ENCODE measurements at places on chromosomes 16 and 17.

- no peak for DNase-seq
These were observed 179.1 kb downstream of the TOX3 start for GRCh38 chr16:52367821-52368220.

DNA sequence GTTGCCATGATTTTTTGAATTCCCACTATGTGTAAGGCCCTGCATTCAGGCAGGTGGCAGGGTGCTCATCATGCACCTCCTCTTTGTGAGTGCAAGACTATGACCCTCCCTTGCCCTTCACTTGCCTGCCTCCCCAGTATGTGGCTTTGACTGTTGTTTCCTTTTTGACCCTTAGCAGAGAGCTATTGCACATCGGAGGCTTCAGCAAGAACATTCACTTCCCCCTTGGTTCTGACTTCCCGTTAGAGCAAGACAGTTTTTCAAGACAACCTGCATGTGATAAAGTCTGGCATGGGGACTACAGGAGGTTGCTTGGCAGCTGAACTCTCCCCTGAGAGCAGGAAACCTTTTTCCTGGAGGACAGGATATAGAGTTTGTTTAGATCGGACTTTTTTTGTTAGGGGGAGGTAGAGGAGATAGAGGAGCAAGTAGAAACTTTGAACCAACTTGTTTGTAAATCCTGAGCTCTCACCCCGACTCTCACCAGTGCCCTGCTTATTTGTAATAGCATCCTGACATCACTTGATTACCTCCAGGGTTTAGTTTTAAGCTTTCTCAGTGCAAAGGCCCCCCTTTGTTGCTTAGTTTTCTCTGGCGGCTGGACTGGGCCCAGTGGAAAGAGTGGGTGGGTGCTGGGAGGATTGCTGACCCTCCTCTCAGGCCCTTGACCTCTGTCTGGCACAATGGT lies 34.3 kb downstream of the LIMD2 start:
- DNase-seq, result no peak

- peak; percentile 55 for DNase-seq
These were observed at the start of gene YBX2 for GRCh38 chr17:7294614-7295153. TSS of gene YBX2 (minus strand) at chr17:7294639. CDS start at chr17:7294500, 139 bp downstream.

DNA sequence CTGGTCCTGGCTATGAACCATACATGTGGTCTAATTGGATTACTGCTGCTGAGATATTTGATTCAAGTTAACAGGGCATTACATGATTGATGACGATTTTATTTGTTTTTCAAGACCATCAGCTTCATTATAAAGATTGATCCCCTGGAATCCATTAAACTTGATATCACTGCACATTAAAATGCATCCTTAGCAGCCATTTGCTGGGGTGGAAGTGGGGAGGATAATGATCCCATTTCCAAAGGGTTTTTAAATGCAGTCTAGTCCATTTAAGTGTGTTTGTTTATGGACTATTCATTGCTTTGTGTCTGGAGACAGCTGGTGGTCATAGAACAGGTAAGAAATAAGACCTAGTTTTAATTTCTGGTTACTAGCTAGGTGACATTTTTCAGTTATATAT lies 40.9 kb downstream of the ADAMTS18 start:
- no peak for DNase-seq

- no peak for DNase-seq
These were observed 75.3 kb upstream of the TBC1D3K start for GRCh38 chr17:37848690-37849616.

GRCh38 chr16:48057048-48057447 lies 98.7 kb downstream of the ABCC12 start:
- DNase-seq, result no peak

GRCh38 chr17:62801553-62802114 lies 6.5 kb downstream of the MARCHF10 start:
- no peak for DNase-seq

DNA sequence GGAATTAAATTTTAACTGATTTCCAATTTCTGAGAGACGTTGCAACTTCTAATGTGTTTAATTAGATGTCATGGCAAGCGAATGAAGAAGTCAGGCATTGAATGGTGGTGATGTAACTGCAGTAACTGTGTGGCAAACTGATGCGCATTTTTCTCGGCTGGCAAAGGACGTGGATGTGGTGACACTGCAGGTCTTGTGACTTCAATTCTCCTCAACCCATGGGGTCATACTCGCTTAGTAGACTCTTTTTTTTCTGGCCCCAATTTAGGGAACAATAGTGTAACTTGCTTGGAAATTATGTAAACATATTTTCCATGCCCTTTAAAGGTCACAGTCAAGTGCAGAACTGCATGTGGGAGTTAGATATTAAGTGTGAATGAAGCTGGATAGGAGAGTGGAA lies 1.9 kb upstream of the FAM20A start:
- DNase-seq, result no peak

DNA sequence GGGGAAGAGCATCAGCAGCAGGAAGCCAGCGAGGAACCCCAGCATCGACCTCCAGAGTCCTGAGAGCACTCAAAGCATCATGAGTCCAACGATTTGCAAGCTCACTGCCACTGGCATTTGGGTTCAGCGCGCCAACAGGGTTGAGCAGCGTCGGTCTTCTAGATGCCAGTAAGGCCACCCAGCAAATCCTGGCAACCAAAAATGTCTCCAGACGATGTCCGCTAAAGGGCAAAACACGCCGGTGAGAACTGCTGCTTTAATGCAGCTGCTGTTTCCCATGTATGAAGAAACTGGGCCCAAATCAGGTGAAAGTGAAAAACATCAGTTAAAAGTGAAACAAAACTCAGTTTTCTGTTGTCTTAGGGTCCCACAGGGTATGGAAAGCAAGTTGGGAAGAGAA lies 70.2 kb downstream of the ANKRD11 start:
- DNase-seq, result no peak

DNA sequence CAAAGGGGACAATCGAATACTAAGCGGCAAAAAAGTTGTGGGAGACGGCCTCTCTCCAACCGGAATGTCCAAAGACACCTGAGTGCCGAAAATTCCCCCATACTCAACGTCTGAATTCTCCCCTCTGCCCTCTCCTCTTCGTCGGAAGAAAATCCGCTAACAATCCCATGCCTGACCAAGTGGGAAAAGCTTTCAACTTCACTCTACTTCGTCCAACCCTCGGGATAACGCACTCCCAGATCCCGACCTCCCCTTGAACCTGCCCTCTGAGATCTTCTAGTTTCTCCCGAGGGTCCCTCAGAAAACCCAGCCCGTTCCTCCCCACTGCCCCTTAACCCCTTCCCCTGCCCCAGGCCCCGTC lies 961 bp downstream of the AMFR start:
- DNase-seq, result no peak

GRCh38 chr16:27284865-27285675 lies 16.5 kb upstream of the NSMCE1 start:
- DNase-seq, result no peak

DNA sequence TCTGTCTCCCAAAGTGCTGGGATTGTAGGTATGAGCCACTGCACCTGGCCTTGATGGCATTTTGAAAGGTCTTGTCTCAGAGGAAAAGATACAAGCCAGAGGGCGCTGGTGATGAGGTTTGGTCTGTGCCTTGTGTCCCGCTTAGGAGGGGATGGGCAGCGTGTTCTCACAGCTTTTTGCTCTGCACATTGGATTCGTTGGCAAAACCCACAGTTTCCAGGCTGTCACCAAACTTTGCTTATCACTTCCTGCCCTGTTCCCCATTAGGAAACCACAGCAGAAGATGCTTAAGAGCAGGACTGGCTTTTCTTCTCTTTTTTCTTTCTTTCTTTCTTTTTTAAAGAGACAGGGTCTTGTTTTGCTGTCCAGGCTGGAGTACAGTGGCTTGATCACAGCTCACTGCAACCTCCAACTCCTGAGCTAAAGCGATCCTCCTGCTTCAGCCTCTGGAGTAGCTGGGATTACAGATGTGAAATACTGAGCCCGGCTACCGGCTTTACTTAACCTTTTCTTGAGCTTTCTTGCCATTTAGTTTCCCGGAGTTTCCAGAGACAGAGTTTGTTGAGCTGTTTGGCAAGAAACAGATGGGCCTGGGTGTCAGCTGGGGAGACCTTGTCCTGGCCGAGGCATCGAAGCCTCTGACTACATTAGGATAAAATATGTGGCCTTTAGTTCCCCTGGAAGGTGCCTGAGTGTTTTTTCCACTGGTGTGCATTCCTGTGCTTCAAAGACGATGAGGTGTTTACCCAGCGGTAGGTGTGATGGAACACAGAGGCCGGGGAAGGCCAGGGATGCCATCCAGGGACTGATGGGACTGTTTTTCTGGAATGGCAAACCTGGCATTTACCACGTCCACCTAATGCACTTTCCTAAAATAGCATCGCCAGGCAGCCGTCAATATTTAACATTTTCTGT lies 112.9 kb downstream of the ABCC1 start:
- DNase-seq, result no peak

DNA sequence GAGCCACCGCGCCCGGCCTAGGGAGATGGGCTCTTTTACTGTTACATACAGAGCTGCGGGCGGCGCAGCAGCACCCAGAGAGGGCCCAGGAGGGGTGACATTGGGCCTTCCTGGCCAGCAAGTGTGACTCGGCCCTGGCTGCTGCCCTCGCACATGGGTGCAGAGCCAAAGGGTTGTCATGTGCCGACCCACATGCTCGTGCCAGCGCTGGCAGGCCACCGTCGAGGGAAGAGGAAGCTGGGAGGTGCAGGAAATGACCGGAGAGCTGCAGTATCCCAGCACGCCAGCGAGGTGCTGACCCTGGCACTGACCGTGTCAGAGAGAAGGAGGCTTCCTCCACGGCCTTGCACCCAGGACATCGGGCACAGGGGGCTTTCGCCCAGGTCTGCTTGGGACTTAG lies 8.0 kb downstream of the ENDOV start:
- no peak for DNase-seq

DNA sequence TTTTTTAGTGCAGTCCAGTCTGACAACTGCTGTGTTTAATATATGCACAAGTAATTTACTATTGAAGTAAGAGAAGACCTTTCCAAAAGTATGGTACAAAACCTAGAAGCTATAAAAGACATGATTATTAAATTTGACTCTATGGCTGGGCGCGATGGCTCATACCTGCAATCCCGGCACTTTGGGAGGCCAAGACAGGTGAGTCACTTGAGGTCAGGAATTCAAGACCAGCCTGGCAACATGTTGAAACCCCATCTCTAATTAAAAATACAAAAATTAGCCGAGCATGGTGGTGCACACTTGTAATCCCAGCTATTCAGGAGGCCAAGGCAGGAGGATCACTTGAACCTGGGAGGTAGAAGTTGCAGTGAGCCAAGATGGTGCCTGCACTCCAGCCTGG lies 41.4 kb upstream of the VWA3A start:
- DNase-seq, result no peak

- DNase-seq, result no peak
These were observed 38.5 kb downstream of the VPS53 start for GRCh38 chr17:676060-676700.

DNA sequence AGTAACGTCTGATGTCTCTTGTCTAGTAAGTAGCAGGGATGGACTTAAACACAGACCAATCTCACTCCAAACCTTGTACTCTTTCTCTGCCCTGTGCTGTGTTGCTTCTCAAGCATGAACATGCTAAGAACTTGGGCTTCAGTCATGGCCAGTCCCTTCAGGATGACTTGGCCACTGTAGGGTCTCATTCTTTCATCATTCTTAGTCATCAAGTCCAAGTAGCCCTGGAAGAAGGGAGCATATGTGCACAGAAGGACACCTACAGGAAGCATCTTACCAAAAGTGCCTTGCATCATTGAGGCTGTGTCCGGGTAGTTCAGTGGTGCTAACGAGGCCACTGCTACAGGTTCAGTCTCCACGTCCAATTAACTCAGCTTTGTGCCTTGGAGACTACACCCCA lies 80.7 kb downstream of the CDK5R1 start:
- no peak for DNase-seq

DNA sequence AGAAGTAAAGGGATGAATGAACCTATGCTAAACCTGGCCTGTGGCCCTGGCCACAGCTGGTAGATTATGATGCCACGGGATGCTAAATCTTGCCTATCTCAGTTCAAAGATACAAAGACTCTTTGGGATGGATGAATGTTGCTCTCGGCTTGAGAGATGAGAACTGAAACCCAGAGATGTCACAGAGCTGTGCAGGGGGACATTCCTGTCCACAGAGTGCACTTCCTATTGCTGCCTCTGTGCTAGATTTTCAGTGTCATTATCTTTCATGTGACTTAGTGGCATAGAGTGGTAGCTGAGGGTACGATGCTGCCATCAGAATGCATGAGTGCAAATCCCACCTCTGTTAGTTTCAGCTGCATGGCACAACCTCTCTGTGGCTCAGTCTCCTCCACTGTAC lies 2.3 kb upstream of the MT1M start:
- no peak for DNase-seq

DNA sequence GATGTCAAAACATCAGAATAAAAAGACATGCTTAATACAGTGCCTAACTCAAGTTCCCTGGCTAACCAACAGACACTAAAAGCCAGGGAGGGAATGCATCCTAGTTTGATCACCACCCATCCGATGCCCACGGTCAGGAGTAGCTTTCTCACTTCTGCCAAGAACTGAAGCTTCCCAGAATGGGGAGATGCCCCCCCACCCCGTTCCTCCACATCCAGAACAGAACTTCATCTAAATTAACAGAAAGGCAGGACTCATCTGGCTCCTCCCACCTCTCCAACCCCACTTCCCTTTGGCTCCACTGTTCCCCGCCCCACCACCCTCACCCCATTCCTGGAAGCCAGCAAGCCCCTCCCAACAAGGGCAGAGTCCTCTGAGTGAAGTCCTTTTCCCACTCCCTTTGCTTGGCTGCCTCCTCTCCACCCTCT lies 33.7 kb downstream of the GDE1 start:
- DNase-seq, result no peak

- DNase-seq, result no peak
These were observed 31.4 kb upstream of the XYLT2 start for GRCh38 chr17:50314456-50315011.

DNA sequence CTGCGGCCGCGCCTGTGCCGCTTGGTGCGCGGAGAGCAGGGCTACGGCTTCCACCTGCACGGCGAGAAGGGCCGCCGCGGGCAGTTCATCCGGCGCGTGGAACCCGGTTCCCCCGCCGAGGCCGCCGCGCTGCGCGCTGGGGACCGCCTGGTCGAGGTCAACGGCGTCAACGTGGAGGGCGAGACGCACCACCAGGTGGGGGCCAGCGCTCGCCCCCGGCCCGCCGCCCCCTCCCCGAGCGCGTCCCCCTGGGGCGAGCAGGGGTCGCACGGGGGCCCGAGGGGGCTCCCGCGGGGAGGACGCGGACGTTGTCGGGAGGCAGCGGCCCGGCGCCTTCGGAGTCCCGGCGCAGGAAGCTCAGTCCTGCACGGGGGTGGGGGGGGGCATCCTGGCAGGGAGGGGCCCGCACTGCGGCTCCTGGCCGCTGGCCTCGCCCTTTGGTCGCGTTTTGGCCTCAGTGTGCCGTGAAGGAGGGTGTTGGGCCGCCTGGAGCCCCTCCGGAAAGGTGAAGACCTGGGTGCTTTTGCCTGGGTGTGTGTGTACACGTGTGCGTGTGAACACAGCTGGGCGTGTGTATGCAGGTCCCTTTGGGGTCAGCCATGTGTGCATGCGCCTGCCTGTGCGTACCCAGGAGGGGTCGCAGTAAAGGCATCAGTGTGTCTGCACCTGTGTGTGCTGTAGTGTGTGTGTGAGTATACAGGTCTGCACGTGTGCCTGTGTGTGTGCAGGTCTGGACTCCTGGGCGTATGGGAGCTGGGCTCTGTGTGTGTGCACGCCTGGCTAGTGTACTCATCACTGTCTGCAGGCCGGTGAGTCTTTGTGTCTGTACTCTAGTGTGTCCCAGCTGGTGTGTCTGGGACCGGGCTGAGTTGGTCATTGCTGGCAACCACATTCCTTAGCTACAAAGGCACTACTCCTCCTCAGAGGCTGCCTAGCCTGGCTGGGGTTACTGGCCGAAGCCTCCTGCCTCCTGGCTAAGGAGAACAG lies 615 bp downstream of the NHERF2 start:
- peak; percentile 9 for DNase-seq

- DNase-seq, result no peak
These were observed 59.4 kb downstream of the RTN4RL1 start for GRCh38 chr17:1965556-1966273.

- no peak for DNase-seq
These were observed 115.7 kb downstream of the MRTFB start for GRCh38 chr16:14186795-14187221.

All from activated effector memory CD4-positive, alpha-beta T cell treated with Interleukin-2 at 50 U/mL for 16 hours (primary cell).